ENCODE measurements at places on chromosomes 16 and 17.

DNA sequence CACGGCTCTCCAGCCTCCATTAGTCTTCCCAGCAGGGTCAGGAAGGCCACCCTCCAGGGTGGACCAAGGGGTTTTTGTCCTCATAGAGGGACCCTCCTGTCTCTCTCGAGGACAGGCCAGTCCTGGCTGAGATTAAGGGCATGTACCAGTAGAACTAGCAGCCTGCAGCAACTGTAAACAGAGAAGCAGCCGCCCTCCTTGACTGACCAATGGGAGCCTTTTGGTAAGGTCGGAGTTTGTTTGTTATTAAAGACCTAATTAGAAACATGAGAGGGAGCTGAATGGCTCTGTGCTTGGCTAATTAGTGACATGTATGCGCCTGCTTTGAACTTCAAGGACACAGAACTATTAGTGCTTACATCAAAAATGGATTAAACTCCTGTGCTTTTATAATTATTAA lies 80.0 kb downstream of the CCDC182 start:
- no peak for DNase-seq

DNA sequence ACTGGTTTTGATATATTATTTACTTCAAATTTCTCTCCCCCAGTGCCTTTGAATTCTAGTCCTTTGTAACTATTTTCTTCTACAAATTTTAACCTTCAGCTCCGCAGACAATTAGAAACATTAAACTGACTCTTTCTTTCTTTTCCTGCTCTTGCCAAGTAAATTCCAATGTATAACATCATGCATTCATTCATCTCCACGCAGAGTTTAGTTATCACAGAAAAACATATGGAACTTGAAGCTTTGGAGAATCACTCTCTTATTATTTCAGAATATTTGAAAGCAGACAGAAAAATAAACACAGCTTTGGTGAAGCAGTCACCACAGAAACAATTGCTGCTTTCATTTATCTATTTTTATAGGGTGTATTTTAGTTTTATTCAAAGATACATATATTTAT lies 778.7 kb upstream of the CDH8 start:
- no peak for DNase-seq

GRCh38 chr16:66277311-66278070 lies 89.0 kb upstream of the CDH5 start:
- no peak for DNase-seq

GRCh38 chr17:10072556-10073425 lies 125.6 kb downstream of the GAS7 start:
- no peak for DNase-seq

- DNase-seq, result no peak
Observed at GRCh38 chr16:12878973-12879372, 22.4 kb upstream of the SHISA9 start.

GRCh38 chr17:2954898-2955445 lies 108.4 kb downstream of the OR1D5 start:
- peak; percentile 36 for DNase-seq

Data from GM13977 (cell line).